ENCODE measurements at places on chromosomes 5 and 9. TPM values are rescaled to one million over a fixed set of nuclear protein-coding genes. Genes with fewer than 3 reads are reported as not detected.

- H3K27ac ChIP-seq, result peak overlapping the region; percentile 78
- H3K4me3 ChIP-seq, result peak overlapping the region; percentile 83
- H3K4me1 ChIP-seq, result peaks cover 59% of the 10 kb centered on the region
- H3K27me3 ChIP-seq, result no peaks in the 10 kb centered on the region
- H3K36me3 ChIP-seq, result peaks cover 23% of the 10 kb centered on the region
Observed at GRCh38 chr5:149345892-149346222, 558 bp downstream of the GRPEL2 start.

The CAMK4 gene
- polyA plus RNA-seq, result 86.9 TPM

The ESM1 gene
- polyA plus RNA-seq, result 1.1 TPM

The LYSMD3 gene
- polyA plus RNA-seq, result 14.7 TPM

The HSDL2 gene
- 21.7 TPM for polyA plus RNA-seq
